Calu3 (cell line): ENCODE measurements at places on chromosomes 5 and 9. TPM values are rescaled to one million over a fixed set of nuclear protein-coding genes. Genes with fewer than 3 reads are reported as not detected.

C9orf50 gene
- not detected in 2 replicates for total RNA-seq

EMB gene
- total RNA-seq, result 37.9 and 44.4 TPM in 2 replicates

SURF2 gene
- total RNA-seq, result 20.6 and 22.9 TPM in 2 replicates

IL33 gene
- total RNA-seq, result 0.64 and 1.9 TPM in 2 replicates

ALDOB gene
- total RNA-seq, result 7.1 and 7.4 TPM in 2 replicates

LCN1 gene
- not detected in 2 replicates for total RNA-seq

COL15A1 gene
- total RNA-seq, result not detected in 2 replicates

PRSS3 gene
- 19.0 and 29.5 TPM in 2 replicates for total RNA-seq
